Stomach (tissue), 19 donors: ENCODE measurements at places on chromosomes 2 and 18. TPM values are rescaled to one million over a fixed set of nuclear protein-coding genes. Genes with fewer than 3 reads are reported as not detected.

CYP27C1 gene
- total RNA-seq = not detected

DAW1 gene
- not detected for total RNA-seq

TCF23 gene
- not detected for total RNA-seq

KRTCAP3 gene
- total RNA-seq = 65.2 TPM

SLC8A1 gene
- 21.4 TPM for total RNA-seq

RGPD3 gene
- not detected for total RNA-seq

PAIP2B gene
- 5.2 TPM for total RNA-seq

IL1RN gene
- total RNA-seq = 0.87 TPM

UNC80 gene
- 5.1 TPM for total RNA-seq

PDE11A gene
- total RNA-seq = 0.43 TPM

TAF4B gene
- total RNA-seq = 33.6 TPM

LMAN2L gene
- total RNA-seq = 4.9 TPM

OTOS gene
- total RNA-seq = not detected

FKBP7 gene
- 31.4 TPM for total RNA-seq

NCKAP5 gene
- 0.89 TPM for total RNA-seq

ASPRV1 gene
- 2.0 TPM for total RNA-seq

NR4A2 gene
- not detected for total RNA-seq

KCNG2 gene
- 0.92 TPM for total RNA-seq

ERFE gene
- not detected for total RNA-seq

MMADHC gene
- total RNA-seq = 129 TPM

ACADL gene
- total RNA-seq = not detected

EVA1A gene
- total RNA-seq = not detected

GPR75 gene
- 2.7 TPM for total RNA-seq

RAD51AP2 gene
- 0.55 TPM for total RNA-seq

LOXHD1 gene
- not detected for total RNA-seq

INPP5D gene
- 9.0 TPM for total RNA-seq

FSIP2 gene
- 31.6 TPM for total RNA-seq

SCN9A gene
- 0.45 TPM for total RNA-seq

RGPD8 gene
- total RNA-seq = 22.7 TPM

TMEM200C gene
- 0.37 TPM for total RNA-seq

ACVR1 gene
- total RNA-seq = 18.4 TPM

TMEM17 gene
- not detected for total RNA-seq

DCDC2C gene
- not detected for total RNA-seq

SH2D6 gene
- total RNA-seq = not detected

PCBP1 gene
- 9.3 TPM for total RNA-seq

GPR39 gene
- total RNA-seq = not detected

FBLN7 gene
- total RNA-seq = not detected

ZNF2 gene
- 4.5 TPM for total RNA-seq

L3MBTL4 gene
- 13.2 TPM for total RNA-seq

SPP2 gene
- not detected for total RNA-seq
